ENCODE measurements at places on chromosomes 4 and X.
A peak's percentile ranks its signal among the peaks of the same experiment; 100 is the strongest.

DNA sequence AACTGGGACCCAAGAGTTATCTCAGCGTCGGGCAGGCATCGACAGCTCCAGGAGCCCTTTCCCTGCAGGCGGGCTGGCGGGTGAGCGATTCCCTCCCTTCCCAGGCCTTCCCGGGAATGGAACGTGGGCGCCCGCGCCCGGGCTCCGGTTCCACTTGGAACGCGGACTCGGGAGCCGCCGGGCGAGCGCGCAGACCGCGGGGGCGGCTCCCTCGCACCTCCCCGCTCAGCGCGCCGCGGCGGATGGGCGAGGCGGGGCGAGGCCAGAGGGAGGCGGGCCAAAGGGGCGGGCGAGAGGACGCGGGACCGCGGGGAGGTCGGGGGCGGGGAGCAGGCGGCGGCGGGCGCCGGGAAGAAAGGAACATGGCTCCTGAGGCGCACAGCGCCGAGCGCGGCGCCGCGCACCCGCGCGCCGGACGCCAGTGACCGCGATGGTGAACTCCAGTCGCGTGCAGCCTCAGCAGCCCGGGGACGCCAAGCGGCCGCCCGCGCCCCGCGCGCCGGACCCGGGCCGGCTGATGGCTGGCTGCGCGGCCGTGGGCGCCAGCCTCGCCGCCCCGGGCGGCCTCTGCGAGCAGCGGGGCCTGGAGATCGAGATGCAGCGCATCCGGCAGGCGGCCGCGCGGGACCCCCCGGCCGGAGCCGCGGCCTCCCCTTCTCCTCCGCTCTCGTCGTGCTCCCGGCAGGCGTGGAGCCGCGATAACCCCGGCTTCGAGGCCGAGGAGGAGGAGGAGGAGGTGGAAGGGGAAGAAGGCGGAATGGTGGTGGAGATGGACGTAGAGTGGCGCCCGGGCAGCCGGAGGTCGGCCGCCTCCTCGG, at the start of gene PKD2:
Gene PKD2, plus strand, starts transcription at position 332 of the 818 bp plus-strand sequence. Its CDS starts 99 bp downstream, at position 431.
- peak; percentile 67 for DNase-seq

- peak; percentile 91 for DNase-seq
Measured at GRCh38 chr4:65670331-65671031, at the start of gene EPHA5. EPHA5 (minus strand) TSS chr4:65670489; CDS start chr4:65669742, 747 bp downstream.

DNA sequence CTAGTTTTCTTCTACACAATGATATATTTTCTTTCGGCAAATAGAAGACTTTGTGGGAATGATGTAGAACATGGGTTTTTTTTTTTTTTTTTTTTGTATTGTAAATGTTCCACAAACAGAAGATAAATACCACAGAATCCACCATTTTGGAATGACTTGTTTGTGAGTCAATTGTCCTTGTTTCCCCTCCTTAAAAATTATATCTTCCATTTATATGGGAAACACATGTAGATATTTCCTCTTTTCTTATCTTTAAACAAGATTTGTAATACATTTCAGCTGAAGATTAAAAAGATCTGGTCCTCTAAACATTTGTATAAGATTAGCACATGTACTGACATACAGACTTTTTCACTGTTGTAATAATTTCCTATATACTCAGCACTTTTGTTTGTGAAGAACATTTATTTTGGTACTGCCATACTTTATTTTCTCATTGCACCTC, 304.6 kb downstream of the SPRY1 start:
- DNase-seq: peak; percentile 68

DNA sequence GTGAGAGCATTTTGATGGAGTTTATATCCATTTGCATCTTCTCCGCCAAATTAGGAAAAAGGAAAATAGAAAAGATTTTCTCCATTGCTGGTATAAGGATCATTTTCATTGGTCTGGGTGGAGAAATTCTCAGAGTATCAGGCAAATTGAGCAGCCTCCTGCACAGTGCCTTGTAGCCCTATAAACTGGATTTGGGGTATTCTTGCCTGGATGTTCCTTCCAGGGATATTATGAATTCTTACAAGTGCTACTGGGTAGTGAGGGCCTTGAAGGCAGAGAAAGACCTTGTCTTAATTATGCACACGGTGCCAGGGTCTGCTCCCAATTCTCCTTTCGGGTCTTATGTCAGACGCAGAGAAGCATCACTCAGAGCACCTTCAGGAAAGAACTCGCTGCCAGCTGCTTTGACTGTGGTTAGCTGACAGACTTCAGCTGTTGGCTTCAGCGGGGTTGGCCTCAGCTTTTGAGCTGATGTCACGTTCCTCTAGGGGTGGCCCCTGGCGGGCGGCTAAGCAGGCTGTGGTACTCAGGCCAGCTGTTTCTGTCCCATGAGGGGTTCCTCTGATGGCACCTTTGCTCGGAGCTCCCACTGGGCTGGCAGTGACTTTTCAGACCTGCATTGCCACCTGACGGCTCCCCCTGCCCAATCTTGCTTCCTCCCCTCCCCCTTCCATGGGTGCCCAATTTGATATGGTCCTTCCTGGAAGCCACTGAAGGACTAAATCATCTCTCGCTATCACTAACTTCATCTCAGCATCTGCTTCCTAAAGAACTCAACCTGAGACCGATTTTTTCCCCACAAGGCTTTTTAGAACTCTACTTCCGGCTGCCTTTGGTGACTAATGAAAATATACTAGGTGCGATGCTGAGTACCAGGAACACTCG, 519.5 kb downstream of the BCOR start:
- DNase-seq: peak; percentile 7

- peak; percentile 38 for DNase-seq
Measured at GRCh38 chrX:46755671-46756070, 3.2 kb downstream of the SLC9A7 start.

DNA sequence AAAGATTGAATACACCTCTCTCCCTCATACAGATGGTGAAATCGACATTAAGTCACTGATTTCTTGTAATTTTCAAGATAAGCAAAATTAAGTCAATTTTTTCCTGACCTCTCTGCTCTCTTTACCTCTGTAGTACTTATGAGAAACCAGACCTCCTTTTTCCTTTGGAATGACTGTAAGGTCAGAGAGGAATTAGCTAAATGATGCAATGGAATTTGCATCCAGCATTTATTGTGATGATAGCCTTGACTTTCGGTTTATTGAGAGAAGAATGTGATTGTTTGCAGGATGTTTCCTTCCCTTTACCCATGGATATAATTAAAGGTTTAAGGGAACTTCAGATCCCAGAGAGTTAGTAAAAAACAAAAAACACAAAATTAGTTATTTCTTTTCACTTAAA, 22.4 kb downstream of the STK26 start:
- no peak for DNase-seq

DNA sequence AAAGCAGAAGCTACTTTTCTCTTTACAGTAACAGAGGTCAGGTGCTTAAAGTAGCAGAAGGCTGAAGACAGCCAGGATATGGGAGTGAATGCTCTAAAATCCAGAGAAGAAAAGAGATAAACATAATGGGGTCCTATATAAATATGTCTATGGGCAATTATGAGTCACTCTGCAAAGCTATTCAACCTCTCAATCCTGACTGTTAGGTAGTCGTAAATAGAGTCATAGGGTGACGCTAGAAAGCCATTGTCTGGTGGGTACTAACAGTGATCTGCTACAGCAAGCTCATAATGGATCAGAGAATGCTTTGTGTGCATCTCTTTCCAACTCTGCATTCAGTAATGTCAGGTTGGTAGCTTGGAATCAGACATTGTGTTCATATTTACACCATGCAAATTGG, 53.5 kb upstream of the PDE5A start:
- no peak for DNase-seq

- no peak for DNase-seq
Measured at GRCh38 chr4:6710996-6711395, 1.3 kb upstream of the MRFAP1L1 start.

DNA sequence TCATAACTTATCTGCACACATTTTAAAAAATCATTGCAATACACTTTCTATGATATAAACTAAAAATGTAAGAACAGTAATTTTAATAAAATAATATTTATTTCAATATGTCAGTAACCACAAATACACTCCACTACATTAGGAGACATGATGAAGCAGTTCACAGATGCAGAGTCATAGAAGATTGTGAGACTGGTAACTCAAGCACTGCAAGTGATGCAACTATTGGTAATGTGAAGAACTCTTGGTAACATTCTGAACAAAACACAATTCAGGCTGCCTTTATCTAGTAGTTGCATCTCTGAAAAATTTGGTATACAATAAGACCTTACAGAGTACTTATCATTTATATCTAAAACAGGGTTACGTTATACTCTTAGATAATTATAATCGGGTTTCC, 52.6 kb upstream of the LRAT start:
- DNase-seq: no peak

GRCh38 chr4:79472036-79472435, 64.0 kb upstream of the GK2 start:
- DNase-seq: no peak

- DNase-seq: no peak
Measured at GRCh38 chr4:156873799-156874198, 97.8 kb downstream of the PDGFC start.

GRCh38 chr4:4502694-4503311, 39.0 kb downstream of the STX18 start:
- peak; percentile 54 for DNase-seq

GRCh38 chr4:45345558-45345957, 619.2 kb upstream of the GNPDA2 start:
- DNase-seq: no peak

GRCh38 chr4:35939751-35940150, 304.6 kb downstream of the ARAP2 start:
- no peak for DNase-seq

DNA sequence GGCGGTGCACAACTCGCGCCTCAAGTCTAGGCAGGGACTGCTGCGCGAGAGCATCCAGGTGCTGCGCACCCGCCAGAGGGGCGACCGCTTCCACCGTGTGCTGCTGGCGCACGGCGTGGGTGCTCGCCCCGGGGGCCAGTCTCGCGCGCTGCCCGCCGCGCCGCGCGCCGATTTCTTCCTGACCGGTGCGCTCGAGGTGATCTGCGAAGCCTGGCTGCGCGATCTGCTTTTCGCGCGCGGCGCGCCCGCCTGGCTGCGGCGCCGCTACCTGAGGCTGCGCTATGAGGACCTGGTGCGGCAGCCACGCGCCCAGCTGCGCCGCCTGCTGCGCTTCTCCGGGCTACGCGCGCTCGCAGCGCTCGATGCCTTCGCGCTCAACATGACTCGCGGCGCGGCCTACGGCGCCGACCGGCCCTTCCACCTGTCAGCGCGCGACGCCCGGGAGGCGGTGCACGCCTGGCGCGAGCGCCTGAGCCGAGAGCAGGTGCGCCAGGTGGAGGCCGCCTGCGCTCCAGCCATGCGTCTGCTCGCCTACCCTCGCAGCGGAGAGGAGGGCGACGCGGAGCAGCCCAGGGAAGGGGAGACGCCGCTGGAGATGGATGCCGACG, 1.3 kb downstream of the CHST7 start:
- DNase-seq: no peak

Data from fibroblast of pulmonary artery (primary cell).